ENCODE measurements at places on chromosomes 6 and 20. TPM values are rescaled to one million over a fixed set of nuclear protein-coding genes. Genes with fewer than 3 reads are reported as not detected.

DNA sequence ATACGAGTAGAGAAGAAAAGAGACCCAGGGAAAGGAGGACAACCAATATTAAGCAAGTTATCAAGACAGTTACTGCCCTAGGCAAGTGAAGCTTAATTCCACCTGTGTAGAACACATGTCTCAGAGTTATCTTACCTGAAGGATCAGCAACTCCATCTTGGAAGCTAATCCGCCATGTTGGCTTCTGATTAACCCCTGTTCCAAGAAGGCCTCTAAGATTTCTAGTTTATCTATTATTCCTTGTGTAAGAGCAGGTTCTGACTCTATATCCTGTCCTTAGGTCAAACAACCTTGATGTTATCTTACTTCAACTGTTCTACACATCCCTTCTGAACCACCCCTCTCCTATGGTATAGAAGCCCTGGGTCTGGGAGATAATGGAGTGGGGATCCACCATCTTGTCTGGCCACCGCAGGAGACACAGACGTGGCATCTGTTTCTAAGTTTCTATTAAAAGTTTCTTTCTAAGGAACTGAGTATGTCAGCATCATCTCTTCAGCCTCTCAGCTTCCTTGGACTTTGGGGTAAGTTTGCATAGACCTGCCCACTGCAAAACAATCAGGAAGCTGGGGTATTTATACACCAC, 27.7 kb upstream of the PTPN1 start:
- H3K4me1 ChIP-seq: peaks cover 7% of the 10 kb centered on the region
- no peak overlapping the region for H3K4me3 ChIP-seq
- no peak overlapping the region for H3K27ac ChIP-seq
- no peak for DNase-seq
- no peaks in the 10 kb centered on the region for H3K27me3 ChIP-seq

BANF2 gene
- total RNA-seq: not detected

DNA sequence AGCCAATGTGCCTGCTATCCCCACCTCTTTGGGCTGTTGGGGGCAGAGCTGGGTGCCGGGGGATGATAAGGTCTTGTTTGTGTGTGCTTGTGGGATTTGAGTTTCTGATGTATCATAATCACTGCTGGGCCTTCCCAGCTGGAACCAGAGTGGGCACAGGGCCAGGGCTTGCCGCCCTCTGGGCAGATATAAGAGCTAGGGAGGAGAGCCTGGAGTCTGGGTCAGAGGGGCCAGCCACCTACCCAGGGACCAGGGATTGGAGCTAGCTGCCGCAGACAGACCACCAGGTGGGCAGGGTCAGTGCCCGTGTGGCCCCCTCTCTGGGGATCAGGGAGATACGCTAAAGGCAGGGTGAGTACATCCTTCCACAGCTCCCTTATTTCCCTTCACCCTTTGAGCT, 3.1 kb upstream of the TLDC2 start:
- H3K36me3 ChIP-seq: no peaks in the 10 kb centered on the region
- no peaks in the 10 kb centered on the region for H3K27me3 ChIP-seq
- no peak overlapping the region for H3K27ac ChIP-seq
- H3K4me3 ChIP-seq: no peak overlapping the region
- DNase-seq: peak; percentile 59

ID1 gene
- 153 TPM for total RNA-seq

GRCh38 chr20:2656471-2657117, 4.2 kb downstream of the NOP56 start:
- DNase-seq: no peak
- H3K4me3 ChIP-seq: no peak overlapping the region
- H3K36me3 ChIP-seq: peaks cover 79% of the 10 kb centered on the region
- H3K4me1 ChIP-seq: peaks cover 20% of the 10 kb centered on the region

PLN gene
- 1,923 TPM for total RNA-seq

HLA-DRA gene
- total RNA-seq: 20.0 TPM

AGER gene
- 1.6 TPM for total RNA-seq

- peak overlapping the region; percentile 14 for H3K27ac ChIP-seq
- DNase-seq: no peak
- no peak overlapping the region for H3K4me3 ChIP-seq
- no peaks in the 10 kb centered on the region for H3K36me3 ChIP-seq
Observed at GRCh38 chr6:144159223-144159622, 8.9 kb downstream of the STX11 start.

MRAP2 gene
- not detected for total RNA-seq

DNA sequence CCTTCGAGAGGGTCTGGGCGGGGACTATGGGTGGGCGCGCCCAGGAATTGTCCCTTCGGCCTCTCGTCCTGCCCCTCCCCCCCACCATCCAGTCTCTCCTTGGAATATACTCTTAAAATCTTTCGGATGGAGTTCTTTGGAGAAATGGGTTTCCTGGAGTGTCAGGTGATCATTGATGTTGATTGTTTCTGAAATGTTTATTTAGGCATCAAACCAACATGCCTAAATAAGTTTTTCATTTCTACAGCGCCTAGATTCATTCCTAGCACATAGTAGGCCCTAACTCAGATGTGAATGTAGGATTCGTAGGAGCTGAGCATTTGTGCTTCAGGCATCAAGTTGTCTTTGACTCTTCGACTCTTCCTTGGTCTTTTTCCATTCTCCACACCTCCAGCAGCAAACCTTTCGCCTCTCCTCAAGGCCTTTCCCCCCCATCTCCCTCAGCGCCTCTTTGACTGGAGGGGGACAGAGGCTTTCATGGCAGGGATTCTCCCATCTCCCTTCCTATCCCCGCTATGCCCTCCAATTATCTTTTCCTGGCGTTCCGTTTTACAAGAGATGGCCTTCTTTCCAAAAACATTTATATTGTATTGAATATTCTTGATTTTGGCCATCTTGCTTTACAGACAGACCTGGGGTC, 610 bp downstream of the CASP8AP2 start:
- H3K27me3 ChIP-seq: no peaks in the 10 kb centered on the region
- H3K27ac ChIP-seq: peak overlapping the region; percentile 74
- no peaks in the 10 kb centered on the region for H3K36me3 ChIP-seq
- no peak for DNase-seq
- H3K4me3 ChIP-seq: peak overlapping the region; percentile 80

HFE gene
- total RNA-seq: 1.9 TPM

DNA sequence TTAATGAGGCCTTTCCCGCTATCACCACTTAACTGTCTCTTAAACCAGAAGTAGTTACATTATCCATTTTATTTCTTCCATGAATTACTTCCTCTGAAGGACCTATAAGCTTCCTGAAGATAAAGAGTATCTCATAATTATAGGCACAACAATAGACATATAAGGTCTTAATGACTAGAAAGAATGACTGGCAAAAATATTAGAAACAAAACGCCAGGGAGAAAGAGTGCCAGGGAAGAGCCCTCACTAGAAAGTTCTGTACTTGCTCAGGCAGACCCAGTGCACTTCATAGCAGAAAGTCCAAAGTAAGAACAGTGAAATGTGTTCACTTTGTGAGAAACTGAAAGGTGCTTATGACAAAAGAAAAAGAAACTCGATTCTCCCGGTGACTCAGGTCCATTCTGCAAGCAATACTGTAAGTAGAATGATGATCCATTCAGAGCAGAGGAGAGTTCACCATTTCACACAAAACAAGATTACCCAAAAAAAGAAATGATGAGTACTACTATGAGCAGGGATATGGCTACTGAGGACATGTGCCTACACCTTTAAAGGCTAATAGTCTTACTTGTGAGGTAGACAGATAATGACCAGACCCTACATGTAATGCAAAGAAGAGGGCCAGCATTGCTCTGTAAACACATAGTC, 5.5 kb downstream of the ZNF334 start:
- H3K27ac ChIP-seq: no peak overlapping the region
- no peaks in the 10 kb centered on the region for H3K27me3 ChIP-seq
- no peaks in the 10 kb centered on the region for H3K36me3 ChIP-seq
- DNase-seq: no peak

DNA sequence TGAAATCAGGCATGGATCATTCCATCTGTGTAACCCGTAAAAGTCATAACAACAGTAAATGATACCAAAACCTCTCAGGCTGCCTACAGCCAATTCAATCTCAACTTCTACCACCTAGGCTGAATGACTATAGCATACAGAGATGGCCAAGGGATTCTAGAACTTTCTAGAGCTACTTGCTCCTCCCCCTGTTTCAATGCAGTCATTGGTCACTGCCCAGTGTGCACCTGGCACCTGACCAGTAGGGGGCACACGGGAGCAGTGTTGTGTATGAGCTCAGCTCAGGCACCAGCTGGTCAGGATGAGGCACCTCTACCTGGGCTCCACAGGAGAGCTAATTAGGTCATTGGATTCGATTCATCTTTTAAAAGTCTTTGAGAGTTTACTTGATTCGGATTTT, 86.2 kb downstream of the PLEKHG1 start:
- no peaks in the 10 kb centered on the region for H3K36me3 ChIP-seq
- no peak overlapping the region for H3K4me3 ChIP-seq
- peaks cover 12% of the 10 kb centered on the region for H3K4me1 ChIP-seq
- no peaks in the 10 kb centered on the region for H3K27me3 ChIP-seq

GRCh38 chr20:18973529-18974173, 160.1 kb downstream of the SCP2D1 start:
- no peaks in the 10 kb centered on the region for H3K4me1 ChIP-seq
- DNase-seq: no peak
- H3K27me3 ChIP-seq: no peaks in the 10 kb centered on the region
- H3K27ac ChIP-seq: no peak overlapping the region
- no peak overlapping the region for H3K4me3 ChIP-seq
- H3K36me3 ChIP-seq: no peaks in the 10 kb centered on the region

DNA sequence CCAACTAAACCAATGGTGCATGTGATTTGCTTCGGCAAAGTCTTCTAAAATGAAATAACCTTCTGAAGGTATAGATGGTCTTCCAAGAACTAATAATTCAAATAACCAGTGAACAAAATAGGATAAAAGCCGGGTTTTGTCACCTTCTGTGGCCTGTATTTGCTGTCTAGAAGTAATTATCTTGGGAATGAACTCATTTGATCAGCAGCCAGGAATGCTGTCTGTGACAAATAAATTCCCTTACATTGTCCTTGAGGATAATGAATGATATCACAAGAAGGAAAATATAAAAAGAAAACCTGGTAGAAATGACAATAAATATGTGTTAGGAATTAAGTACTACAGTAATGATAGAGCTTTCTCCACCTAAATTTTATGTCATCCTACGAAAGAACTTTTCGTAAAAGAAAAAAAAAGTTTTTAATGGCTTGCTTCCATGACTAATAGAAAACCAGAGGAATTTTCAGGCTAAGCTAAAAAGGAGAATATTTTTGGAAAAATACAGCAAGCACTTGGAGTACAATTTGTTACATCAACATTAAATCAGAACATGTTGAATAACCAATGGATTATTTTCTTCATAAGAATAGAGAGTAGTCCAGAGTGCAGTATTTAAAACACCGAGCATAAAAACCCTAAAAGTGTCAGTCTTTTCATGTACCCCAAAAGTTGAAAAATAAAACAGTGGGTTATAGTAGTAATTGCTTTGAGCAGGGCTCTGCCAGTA, 247.7 kb downstream of the TBC1D7 start:
- H3K4me3 ChIP-seq: no peak overlapping the region
- DNase-seq: no peak
- H3K27ac ChIP-seq: no peak overlapping the region
- H3K27me3 ChIP-seq: no peaks in the 10 kb centered on the region
- no peaks in the 10 kb centered on the region for H3K36me3 ChIP-seq

GRCh38 chr6:50698546-50698945, 14.8 kb upstream of the TFAP2D start:
- H3K27me3 ChIP-seq: no peaks in the 10 kb centered on the region
- H3K4me3 ChIP-seq: no peak overlapping the region
- no peaks in the 10 kb centered on the region for H3K4me1 ChIP-seq
- H3K36me3 ChIP-seq: no peaks in the 10 kb centered on the region

DNA sequence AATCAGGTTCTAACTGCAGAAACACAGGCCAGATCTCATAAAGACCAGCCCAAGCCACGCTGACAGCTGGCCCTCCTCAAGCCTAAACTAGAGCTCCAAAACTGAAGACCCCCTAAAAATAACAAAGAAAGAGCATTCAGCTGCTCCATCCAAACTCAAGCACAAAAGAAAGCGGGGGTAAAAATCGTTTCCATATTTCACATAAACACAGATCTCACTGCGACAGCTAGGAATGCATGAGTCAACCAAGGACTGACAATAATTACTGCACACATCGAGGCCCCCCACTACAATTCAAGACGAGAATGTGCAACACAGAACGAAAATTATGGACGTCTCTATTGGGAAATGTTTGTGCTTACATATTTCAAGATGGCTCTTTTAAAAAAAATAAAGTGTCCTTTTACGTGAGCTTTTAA, 31.1 kb downstream of the CNKSR3 start:
- H3K4me3 ChIP-seq: peak overlapping the region; percentile 16
- no peaks in the 10 kb centered on the region for H3K27me3 ChIP-seq
- no peaks in the 10 kb centered on the region for H3K36me3 ChIP-seq
- DNase-seq: no peak
- no peak overlapping the region for H3K27ac ChIP-seq

GRCh38 chr20:10297684-10298240, 79.1 kb downstream of the SNAP25 start:
- no peak overlapping the region for H3K27ac ChIP-seq
- H3K4me1 ChIP-seq: no peaks in the 10 kb centered on the region
- no peak overlapping the region for H3K4me3 ChIP-seq
- H3K36me3 ChIP-seq: no peaks in the 10 kb centered on the region
- H3K27me3 ChIP-seq: no peaks in the 10 kb centered on the region

DNA sequence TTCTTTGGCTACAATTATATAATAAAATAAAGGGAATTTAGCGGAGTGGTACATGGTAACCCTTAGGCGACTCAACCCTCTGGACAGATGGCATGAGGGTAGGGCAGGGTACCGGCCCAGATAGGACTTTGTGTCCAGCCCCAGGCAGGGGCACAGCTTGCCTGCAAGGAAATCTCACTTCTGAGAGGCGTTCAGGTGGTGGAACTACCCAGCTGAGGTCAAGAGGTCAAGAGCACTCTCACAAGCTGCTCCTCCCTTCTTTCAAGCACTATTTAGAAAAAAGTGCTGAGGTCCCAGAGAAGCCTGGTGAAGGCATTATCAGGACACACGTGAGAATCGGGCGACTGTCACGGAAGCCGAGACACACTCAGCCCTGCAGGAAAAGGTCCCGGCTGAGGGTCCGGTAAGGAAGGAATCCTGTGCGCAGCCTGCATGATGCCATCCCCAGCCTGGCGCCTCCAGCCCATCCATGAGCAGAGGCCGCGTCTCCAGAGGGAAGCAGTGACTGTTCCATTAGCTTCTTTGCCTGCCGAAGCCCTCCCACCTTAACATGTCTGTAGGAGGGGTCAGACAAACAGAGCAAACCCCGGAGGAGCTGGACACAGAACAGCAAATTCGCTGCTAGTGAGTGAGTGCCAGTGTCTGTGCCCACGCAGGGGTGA, 54.8 kb downstream of the WDR27 start:
- DNase-seq: no peak
- no peaks in the 10 kb centered on the region for H3K27me3 ChIP-seq
- no peak overlapping the region for H3K4me3 ChIP-seq
- H3K36me3 ChIP-seq: no peaks in the 10 kb centered on the region
- H3K4me1 ChIP-seq: no peaks in the 10 kb centered on the region

RARS2 gene
- total RNA-seq: 20.3 TPM
